Right ventricle myocardium inferior (tissue), 1 donor: ENCODE measurements at places on chromosomes 1 and 21.
A peak's percentile ranks its signal among the peaks of the same experiment; 100 is the strongest.

DNA sequence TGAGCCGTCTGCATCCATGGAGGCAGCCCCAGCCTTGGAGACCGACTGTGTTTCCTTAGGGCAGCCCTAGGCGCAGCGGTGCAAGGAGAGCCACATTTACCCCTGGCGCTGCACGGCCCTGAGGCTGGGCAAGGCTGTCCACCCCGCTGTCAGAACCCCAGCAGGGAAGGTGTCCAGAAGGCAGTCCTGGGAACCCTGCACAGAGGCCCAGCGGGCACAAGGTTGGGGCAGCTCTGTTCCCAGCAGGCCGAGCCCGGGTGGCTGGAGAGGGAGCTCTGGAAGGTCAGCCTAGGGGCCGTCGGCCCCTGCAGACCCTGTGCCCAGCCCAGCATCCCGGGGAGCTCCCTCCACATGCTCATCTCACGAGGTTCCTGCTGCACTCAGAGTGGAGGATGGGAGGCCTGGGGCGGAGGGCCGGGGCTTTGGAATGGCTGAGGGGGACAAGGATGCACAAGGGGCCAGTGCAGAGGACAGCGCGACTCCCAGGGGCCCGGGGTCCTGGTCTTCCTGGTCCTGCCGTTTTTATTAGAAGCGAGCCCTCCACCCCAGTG is 19.9 kb upstream of the SAMD11 start:
- DNase-seq: peak; percentile 54

- no peak for DNase-seq
Measured at GRCh38 chr1:1334835-1335234, 3.8 kb downstream of the TAS1R3 start.

DNA sequence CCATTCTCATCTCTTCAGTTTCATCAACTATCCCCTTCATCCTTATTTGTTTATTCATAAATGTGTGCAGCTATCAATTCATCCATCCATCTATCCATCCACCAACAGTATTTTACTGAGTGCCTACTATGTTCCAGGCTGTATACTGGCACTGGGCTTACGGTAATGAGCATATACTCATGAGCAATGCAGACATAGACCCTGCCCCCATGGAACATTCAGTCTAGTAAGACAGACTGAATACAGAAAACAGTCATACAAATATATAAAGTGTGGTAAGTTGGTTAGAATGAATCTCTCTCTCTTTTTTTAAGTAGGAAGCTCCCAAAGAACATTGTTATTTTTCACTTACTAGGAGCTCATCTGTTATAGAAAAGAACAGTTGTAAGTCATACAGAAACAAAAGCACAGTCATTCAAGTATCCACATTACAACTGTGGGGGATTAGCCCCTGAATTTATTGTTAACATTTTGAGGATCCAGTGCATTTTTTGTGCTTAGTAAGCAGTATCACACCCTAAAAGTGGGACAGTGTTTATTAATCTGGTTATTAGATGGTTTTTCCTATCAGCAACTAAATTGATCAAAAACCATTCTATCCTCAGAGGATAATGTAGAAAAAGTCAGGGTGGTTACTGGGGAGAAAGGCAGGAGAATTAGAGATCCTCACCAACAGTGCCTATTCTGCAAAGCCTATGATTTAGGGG is 3.6 kb downstream of the SLC16A4 start:
- DNase-seq: no peak

- DNase-seq: no peak
Measured at GRCh38 chr1:192086644-192087043, 71.6 kb upstream of the RGS18 start.

GRCh38 chr1:41097105-41097504 is 75.6 kb upstream of the SLFNL1 start:
- no peak for DNase-seq

- no peak for DNase-seq
Measured at GRCh38 chr1:36964830-36965229, 69.5 kb downstream of the GRIK3 start.

DNA sequence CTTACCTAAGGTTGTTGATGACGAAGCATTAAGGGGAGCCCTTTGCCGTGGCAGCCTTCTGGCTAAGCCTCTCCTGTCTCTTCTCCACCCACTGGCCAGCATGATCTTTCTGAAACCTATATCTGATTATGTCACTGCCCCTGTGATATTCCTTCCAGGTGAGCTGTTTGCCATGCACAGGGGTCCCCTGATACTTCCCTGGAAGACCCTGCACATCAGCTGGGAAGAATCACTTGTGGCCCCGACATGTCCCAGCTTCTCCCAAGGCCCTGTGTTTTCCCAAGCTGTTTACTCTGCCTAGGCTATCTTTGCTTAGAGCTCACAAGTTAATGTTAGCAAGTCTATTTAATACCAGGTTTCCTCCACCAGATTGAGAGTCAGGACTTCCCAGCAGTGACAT is 12.3 kb downstream of the RD3 start:
- no peak for DNase-seq

DNA sequence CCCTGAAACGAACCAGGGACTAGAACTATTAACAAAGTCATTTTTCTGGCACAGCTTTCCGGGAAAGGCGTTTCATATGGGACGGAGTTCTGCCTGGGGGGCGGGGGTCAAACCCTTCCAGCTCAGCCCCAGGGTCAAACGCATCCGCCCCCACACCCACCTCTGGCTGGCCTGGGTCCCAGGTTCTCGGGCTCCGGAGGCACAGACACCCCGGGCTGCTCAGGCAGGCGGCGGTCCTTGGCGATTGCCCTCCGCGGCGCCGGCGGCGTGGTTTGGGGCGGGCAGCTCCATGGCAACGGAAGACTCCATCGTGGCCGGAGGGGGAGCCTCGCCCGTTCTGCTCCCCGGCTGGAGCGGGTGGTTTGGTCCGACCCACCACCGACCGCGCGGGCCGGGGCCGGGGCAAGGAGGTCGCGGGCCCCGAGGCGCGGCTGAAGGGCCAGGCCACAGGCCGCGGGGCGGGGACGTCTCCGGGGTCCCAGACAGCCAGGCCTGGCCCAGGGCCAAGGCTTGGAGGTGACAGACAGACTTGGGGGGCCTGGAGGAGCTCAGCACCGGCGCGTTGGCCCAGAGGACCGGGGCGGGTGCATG is at the start of gene CFAP74:
Gene CFAP74, minus strand, starts transcription at position 246 of the 591 bp plus-strand sequence. CDS start 12,830 bp downstream, outside the sequence.
- peak; percentile 55 for DNase-seq

GRCh38 chr21:15054089-15054488 is 10.7 kb downstream of the NRIP1 start:
- DNase-seq: peak; percentile 68

DNA sequence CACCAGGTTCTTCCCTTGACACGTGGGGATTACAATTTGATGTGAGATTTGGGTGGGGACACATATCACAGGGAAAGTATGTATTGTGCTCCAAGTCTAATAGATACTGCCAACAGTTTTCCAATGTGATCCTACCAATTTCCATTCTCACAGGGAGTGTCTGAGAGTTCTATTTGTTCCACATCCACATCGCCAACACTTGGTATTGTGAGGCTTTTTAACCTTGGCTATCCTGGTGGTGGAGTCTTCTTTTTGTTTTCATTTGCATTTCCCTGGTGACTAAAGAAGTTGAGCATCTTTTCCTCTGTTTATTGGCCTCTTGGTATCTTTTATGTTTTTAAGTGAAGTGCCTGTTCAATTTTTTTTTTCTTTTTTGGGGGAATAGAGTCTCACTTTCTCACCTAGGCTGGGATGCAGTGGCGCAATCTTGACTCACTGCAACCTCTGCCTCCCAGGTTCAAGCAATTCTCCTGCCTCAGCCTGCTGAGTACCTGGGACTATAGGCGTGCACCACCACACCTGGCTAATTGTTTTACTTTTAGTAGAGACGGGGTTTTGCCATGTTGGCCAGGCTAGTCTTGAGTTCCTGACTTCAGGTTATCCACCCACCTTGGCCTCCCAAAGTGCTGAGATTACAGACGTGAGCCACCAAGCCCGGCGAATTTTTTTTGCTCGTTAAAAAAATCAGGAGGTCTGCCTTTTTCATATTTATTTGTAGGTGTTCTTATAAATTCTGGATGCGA is 15.9 kb upstream of the PADI1 start:
- DNase-seq: no peak

DNA sequence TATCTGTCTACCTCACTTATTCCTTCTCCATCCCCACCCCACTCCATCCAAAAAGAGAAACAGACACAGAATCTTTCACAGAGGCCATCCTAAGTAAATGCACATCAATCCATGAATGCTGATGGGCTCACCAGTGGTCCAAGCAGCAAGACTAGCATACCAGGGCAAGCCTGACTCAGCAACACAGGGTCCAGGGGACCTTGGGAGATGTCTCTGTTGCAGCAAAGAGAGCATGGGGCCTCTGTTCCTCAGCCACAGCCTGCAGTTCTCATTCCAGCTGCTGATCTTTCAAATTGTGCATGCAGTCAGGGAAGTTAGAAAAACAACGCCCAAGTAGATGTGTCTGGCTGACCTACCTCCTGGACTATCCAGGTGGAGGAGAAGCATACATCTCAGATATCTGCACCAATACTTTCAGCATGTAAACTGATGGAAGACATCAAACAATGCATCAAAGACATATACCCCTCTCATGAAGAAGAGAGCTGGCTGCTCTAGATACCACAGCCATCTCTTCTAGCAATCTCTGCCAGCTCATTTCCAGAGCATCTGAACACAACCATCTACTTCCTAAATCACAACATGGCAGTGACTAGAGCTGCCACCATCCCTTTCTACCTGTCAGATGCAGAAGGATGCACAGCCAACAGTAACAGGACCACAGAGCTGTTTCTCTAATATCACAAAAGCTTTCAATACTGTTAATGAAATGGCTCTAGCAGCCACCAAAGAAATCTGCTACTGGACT is 54.5 kb downstream of the CD34 start:
- no peak for DNase-seq

DNA sequence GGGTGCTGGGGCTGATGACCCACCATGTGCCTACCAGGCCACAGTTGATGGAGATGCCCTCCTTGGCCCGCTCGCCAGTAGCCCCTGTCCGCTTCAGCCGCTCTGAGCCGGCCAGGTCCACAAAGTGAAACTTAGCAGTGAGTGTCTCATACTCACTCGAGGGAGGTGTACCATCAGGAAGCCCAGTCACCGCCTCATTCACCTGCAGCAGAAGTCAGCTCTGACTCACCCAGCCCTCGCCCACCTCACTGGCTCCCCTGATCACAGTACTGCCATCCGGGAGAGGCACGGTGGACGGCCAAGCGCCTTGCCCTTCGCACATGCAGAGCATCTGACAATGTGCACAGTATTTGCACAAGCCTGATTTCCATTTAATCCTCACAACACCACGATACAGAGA is 18.8 kb downstream of the KIF21B start:
- DNase-seq: no peak

DNA sequence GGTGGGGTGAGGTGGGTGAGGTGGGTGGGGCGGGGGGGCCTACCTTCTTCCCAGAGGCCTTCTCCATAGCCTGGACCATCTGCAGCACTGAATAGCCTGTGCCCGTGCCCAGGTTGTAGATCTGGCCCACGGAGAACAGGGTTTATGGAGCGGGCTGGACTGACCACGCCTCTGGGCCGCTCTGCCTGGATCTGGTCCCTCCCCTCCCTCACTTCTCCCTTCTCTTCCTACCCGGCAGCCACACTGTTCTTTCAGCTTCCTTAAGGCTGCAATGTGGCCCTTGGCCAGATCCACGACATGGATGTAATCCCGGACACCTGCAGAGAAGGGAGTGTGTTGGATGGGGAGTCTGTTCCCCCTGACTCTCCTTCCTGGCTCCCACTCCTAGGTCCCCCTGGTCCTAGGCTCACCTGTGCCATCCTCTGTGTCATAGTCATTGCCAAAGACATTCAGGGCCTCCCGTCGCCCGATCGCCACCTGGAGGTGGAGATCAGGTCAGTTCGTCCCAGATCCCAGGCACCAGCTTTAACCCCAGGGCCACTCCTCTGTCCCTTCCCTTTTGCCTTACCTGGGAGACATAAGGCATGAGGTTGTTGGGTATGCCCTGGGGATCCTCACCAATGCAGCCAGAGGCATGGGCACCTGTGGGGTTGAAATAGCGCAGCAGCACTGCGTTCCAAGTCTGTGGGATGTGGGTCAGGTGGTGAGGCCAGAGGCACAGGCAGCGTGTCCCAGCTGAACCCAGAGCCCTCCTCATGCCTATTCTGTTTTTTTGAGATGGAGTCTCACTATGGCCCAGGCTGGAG is 3.9 kb downstream of the GALE start:
- DNase-seq: no peak

- DNase-seq: peak; percentile 56
Measured at GRCh38 chr1:62528015-62528414, 69.3 kb upstream of the ANGPTL3 start.

DNA sequence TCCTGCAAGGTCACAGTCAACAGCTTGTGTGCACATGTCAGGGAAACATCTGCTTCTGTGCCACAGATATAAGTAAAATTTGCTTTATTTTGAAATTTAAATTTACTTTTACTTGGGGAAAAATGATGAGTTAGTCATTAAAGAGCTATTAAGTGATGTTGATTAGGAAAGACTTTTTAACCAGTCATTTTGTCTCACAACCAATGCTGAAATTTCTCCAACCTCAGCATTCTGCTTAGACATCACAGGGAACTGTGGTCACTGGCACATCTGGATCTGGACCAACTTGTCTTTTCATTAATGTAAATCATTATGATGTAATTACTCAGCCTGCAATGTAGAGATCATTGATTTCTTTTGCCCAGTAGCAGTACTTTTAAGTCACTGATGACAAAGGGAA is 301.0 kb downstream of the TTLL7 start:
- no peak for DNase-seq

GRCh38 chr1:205008896-205009295 is 34.1 kb upstream of the CNTN2 start:
- no peak for DNase-seq

GRCh38 chr21:37551331-37551992 is 184.9 kb downstream of the DYRK1A start:
- no peak for DNase-seq

DNA sequence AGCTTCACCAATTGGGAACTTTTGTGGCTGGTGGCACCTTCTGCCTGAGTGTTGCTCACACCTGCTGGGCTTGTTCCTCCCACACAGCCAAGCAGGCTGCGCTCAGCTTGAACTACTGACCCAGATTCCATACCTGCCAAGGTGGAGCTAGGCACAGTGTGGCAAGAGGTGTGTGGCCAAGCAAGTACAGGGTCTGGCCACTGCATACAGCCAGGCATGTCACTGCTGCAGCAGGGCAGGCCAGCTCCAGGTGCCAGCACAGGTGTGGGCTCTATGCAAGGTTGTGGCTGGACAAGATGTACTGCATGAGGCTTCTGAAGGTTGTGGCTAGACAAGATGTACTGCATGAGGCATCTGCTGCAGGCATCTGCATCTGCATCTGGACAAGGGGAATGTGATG is 1254.8 kb downstream of the AMY1C start:
- no peak for DNase-seq

GRCh38 chr1:91502672-91503184 is 2.1 kb downstream of the CDC7 start:
- DNase-seq: no peak
